Renal cortex interstitium (tissue), 15 donors: ENCODE measurements at places on chromosomes 3 and 15. TPM values are rescaled to one million over a fixed set of nuclear protein-coding genes. Genes with fewer than 3 reads are reported as not detected.

The CCRL2 gene
- polyA plus RNA-seq: 1.0 TPM

The MYO1E gene
- 140 TPM for polyA plus RNA-seq

The KBTBD12 gene
- 0.96 TPM for polyA plus RNA-seq

The RASGRP1 gene
- polyA plus RNA-seq: 11.4 TPM

The TF gene
- polyA plus RNA-seq: 10.0 TPM
